Activated T-helper 1 cell treated with anti-CD3 and anti-CD28 coated beads, Interleukin-12 subunit alpha, Interleukin-12 subunit beta, Interleukin-2, Interleukin-4 antibody, amounts not matched to agents 30 ng/mL and 10 ng/mL and 1 ng/mL, durations not matched to agents 14 hours and 24 hours and 36 hours (primary cell): ENCODE measurements at places on chromosomes 4 and X. TPM values are rescaled to one million over a fixed set of nuclear protein-coding genes. Genes with fewer than 3 reads are reported as not detected.

DNA sequence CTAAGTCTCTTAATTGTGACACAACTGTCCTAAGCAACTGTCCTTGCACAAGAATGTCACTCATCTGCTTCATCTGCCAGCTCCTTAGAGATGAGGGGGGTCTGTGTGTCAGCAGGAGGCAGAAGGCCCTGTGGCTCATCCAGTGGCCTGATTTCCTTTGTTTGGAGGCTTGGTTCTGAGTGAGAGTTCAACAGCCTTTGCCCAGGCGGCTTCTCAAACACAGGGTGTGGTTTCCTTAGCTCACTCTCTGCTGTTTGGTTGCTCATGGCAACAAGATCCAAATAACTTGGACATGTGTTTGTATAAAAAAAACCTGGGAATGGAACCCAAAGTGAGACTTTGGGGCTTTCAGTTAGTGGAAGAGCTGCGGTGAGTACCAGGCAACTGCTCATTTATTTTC, 46.6 kb downstream of the MAP7D3 start:
- DNase-seq, result peak; percentile 18
- no peak overlapping the region for H3K4me3 ChIP-seq
- no peaks in the 10 kb centered on the region for H3K27me3 ChIP-seq

- no peak for DNase-seq
- no peak overlapping the region for H3K27ac ChIP-seq
- H3K4me1 ChIP-seq, result peaks cover 19% of the 10 kb centered on the region
- H3K36me3 ChIP-seq, result peaks cover 19% of the 10 kb centered on the region
These were observed 18.6 kb downstream of the PI4K2B start for GRCh38 chr4:25252230-25253070.

DNA sequence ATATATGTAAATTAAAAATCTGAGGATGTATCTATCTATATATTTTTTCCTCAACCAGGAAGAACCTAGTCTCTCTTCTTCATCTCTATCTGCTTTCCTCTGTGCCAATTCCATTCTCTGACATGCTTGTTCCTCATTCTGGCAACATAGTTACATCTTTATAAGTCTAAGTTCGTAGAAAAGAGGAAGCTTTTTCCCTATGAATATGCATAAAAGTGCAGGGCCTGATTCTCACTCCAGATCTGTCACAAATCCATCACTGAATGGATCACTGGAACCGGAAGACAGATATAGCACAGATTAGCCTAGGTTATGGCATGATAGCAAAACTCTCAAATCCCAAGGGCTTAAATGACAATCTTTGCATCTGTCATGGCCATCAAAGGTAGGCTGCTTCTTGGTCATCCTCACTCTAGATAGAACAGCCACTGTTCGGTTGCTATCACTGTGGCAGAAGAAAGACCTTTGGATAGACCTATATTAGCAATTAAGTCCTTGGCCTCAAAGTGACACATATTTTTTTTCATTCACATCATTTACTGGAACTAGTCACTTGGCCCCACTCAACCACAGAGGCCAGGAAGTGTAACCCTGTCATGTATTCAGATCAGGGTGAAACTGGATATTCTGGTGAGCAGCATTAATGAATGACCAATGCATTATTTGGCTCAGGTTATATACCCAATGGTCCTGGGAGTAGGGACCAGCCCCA, 22.2 kb downstream of the DTHD1 start:
- peaks cover 22% of the 10 kb centered on the region for H3K4me1 ChIP-seq
- peaks cover 14% of the 10 kb centered on the region for H3K36me3 ChIP-seq
- no peak overlapping the region for H3K27ac ChIP-seq
- no peak for DNase-seq

- H3K27me3 ChIP-seq, result peaks cover 3% of the 10 kb centered on the region
- no peak overlapping the region for H3K27ac ChIP-seq
- no peak overlapping the region for H3K4me3 ChIP-seq
- H3K36me3 ChIP-seq, result no peaks in the 10 kb centered on the region
- no peaks in the 10 kb centered on the region for H3K4me1 ChIP-seq
These were observed 26.0 kb upstream of the RASL11B start for GRCh38 chr4:52836120-52836519.

GRCh38 chr4:10034612-10035104, 13.4 kb upstream of the SLC2A9 start:
- no peaks in the 10 kb centered on the region for H3K36me3 ChIP-seq
- no peak for DNase-seq
- H3K27ac ChIP-seq, result no peak overlapping the region
- H3K4me3 ChIP-seq, result no peak overlapping the region
- H3K4me1 ChIP-seq, result peaks cover 19% of the 10 kb centered on the region
- peaks cover 3% of the 10 kb centered on the region for H3K27me3 ChIP-seq

DNA sequence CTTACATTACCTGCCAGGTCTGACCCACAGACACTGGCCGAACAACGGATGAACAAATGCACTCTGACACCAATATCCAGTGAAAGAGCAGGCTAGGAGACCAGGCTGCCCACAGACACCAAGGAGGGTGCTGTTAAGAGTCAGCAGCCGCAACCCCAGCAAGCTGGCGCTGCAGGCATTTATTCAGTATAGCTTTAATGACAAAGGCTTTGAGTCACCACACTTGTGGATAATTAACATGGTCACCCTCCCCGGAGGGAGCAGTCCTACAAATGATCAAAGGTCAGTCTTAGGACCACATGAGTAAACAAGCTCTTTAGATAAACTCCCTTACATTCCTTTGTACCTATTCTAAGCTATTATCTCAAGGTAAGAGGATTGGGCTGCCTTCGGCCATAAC, 368.5 kb upstream of the GRID2 start:
- DNase-seq, result no peak
- H3K27me3 ChIP-seq, result no peaks in the 10 kb centered on the region
- H3K4me1 ChIP-seq, result no peaks in the 10 kb centered on the region
- no peaks in the 10 kb centered on the region for H3K36me3 ChIP-seq

DNA sequence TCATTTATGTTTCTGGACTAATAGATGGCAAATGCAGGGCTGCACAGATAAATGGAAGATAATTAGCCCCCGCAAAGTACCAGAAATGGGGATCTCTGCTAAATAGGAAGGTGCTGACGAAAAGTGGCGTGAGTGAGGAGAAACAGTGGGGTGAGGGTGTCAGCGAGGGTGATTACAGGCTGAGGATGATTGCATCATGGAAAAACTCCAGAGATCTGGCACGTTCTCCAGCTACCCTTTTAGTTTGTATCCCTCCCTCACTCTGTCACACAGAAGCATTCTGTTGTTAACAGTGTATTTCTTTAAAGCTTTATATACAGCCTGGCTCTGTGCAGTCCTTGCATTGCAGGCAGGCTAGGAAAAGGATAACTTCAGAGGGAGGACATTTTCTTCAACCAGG, 309.6 kb upstream of the DDX53 start:
- no peak for DNase-seq
- H3K4me1 ChIP-seq, result no peaks in the 10 kb centered on the region
- H3K27me3 ChIP-seq, result no peaks in the 10 kb centered on the region
- no peak overlapping the region for H3K4me3 ChIP-seq
- no peak overlapping the region for H3K27ac ChIP-seq

Gene SPANXA1
- not detected in 2 replicates for total RNA-seq

DNA sequence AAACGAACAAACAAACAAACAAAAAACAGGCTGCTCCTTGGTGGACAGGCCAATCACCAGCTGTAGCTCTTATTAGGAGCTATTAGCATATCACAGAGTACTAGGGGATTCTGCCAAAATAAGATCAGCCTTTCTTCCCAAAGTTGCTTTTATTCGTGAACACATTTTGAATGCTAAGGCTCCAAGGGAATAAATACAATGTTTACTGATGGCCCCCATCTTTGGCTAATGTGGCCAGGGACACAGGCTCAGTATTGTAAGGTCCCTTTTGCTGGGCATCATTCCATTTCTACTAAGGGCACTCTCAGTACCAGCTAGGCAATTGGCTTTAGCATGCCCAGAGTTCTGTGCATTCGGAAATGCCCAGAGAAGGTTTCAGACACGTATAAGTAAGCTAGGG, 84.3 kb downstream of the GPC4 start:
- H3K36me3 ChIP-seq, result no peaks in the 10 kb centered on the region
- no peaks in the 10 kb centered on the region for H3K4me1 ChIP-seq
- no peak for DNase-seq
- H3K4me3 ChIP-seq, result no peak overlapping the region
- no peak overlapping the region for H3K27ac ChIP-seq
- peaks cover 2% of the 10 kb centered on the region for H3K27me3 ChIP-seq

DNA sequence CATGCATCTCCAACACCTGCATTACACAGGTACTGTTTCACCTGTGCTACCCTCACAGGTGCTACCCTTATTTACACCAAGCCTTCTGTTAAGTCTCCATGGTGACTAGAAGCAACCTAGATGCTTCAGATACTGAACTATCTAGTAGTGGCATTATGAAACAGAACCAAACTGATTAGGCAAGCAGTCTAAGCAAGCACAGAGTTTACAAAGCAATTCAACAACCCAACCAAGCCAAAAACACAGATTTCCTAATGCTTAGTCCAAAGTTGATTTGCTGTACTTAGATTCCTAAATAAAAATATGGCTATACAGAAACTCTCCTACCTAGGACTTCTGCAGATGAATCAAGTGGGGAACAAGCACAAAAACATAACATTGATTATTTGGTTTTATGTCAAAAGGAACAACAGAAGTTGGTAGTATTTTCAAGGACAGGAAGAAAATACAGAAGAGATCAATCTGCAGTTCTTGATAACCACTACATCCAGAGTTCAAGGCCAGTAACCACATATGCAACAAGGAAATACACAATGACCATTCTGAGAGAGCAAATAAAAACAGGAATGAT, 3.2 kb downstream of the TAPT1 start:
- peaks cover 59% of the 10 kb centered on the region for H3K4me1 ChIP-seq
- H3K27me3 ChIP-seq, result no peaks in the 10 kb centered on the region
- H3K36me3 ChIP-seq, result peaks cover 10% of the 10 kb centered on the region
- DNase-seq, result no peak

Gene SPANXN3
- total RNA-seq, result not detected in 2 replicates

GRCh38 chr4:58649226-58649625, 1539.0 kb upstream of the IGFBP7 start:
- no peaks in the 10 kb centered on the region for H3K4me1 ChIP-seq
- no peak overlapping the region for H3K27ac ChIP-seq
- DNase-seq, result no peak
- no peak overlapping the region for H3K4me3 ChIP-seq
- H3K36me3 ChIP-seq, result no peaks in the 10 kb centered on the region

Gene ALAS2
- not detected in 2 replicates for total RNA-seq

Gene GLRA2
- not detected in 2 replicates for total RNA-seq

Gene UCP1
- total RNA-seq, result not detected in 2 replicates

GRCh38 chr4:108270466-108271450, 102.0 kb upstream of the LEF1 start:
- no peak overlapping the region for H3K27ac ChIP-seq
- no peak overlapping the region for H3K4me3 ChIP-seq
- H3K27me3 ChIP-seq, result peaks cover under 1% of the 10 kb centered on the region

Gene USP53
- total RNA-seq, result 6.1 and 8.5 TPM in 2 replicates

Gene XG
- total RNA-seq, result 0.65 TPM in 1 of 2 replicates, not detected in the other

DNA sequence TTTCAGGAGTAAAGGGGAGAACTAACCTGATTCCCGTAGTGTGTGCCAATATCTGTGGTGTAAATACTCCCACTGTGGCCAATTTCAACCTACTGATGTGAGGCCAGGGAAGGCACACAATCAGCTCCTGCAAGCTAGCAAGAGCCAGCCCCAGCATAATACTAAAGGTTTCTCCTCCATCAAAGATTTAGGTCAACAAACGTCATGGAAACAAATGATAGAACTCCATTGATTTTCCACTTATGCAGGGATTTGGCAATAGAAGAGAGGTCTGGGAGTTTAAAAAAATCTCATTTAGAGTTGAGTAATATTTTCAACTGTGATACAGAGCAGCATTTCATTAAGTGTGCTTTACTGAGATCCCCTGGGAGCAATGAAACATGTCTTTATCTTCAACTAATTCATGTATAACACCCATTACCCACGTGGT, 15.8 kb upstream of the VEGFD start:
- no peaks in the 10 kb centered on the region for H3K36me3 ChIP-seq
- no peak for DNase-seq
- no peak overlapping the region for H3K4me3 ChIP-seq
- no peak overlapping the region for H3K27ac ChIP-seq
- peaks cover 6% of the 10 kb centered on the region for H3K4me1 ChIP-seq
- H3K27me3 ChIP-seq, result no peaks in the 10 kb centered on the region

DNA sequence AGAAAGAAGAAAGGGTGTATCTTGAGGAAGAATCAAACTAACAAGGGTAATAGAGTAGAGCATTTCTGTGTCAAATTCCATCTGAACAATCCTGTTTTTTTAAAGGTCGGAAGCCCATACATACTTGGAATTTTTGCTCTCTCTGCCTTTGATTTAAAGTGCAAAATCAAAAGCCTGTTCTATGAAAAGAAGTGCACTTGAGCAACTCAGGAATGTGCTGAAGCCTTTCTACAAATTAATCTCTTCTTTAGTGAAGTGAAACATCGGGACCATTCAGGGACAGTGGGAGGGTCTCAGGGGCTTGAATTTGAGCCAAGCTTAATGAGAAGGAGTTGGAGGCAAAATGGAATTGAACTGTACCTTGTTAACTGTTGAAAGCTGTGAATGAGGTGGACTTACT, 1008.5 kb upstream of the LCORL start:
- H3K36me3 ChIP-seq, result no peaks in the 10 kb centered on the region
- H3K27ac ChIP-seq, result no peak overlapping the region
- no peak overlapping the region for H3K4me3 ChIP-seq
- no peaks in the 10 kb centered on the region for H3K27me3 ChIP-seq
- H3K4me1 ChIP-seq, result no peaks in the 10 kb centered on the region
- DNase-seq, result no peak

DNA sequence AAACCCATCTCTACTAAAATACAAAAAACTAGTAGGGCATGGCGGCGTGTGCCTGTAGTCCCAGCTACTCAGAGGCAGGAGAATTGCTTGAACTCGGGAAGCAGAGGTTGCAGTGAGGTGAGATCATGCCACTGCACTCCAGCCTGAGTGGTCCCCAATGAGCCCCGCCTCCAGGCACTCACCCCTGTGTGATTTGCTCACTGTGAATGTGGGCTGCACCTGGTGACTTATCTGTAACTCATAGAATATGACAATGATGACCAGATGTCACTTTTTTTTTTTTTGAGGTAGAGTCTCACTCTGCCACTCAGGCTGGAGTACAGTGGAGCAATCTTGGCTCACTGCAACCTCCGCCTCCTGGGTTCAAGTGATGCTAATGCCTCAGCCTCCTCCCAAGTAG, 49.0 kb upstream of the HOPX start:
- H3K36me3 ChIP-seq, result no peaks in the 10 kb centered on the region
- H3K4me1 ChIP-seq, result no peaks in the 10 kb centered on the region
- H3K27ac ChIP-seq, result no peak overlapping the region
- peaks cover 2% of the 10 kb centered on the region for H3K27me3 ChIP-seq

DNA sequence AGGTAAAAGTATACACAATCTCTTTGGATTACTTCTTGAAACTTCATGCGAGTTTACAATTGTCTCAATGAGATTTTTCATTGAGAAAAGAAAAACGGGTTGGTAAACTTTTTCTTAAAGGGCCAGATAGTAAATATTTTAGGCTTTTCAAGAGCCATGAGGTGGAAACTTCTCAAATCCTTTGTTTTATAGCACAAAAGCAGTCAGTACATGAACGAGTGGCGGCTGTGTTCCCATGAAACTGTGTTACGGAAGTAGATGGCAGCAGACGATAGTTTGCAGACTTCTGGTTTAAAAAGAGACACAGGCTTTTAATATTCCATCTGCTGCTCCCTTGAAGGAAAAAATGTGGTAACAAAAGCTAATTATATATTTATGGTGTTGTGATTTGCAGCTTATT, 332.0 kb downstream of the TENM3 start:
- H3K4me1 ChIP-seq, result no peaks in the 10 kb centered on the region
- H3K27ac ChIP-seq, result no peak overlapping the region
- no peak overlapping the region for H3K4me3 ChIP-seq

GRCh38 chrX:40065296-40066046, 32.3 kb downstream of the BCOR start:
- DNase-seq, result peak; percentile 26
- H3K4me1 ChIP-seq, result peaks cover 52% of the 10 kb centered on the region
- H3K4me3 ChIP-seq, result peak overlapping the region; percentile 60
- no peaks in the 10 kb centered on the region for H3K27me3 ChIP-seq

Gene NHS
- 8.1 and 11.1 TPM in 2 replicates for total RNA-seq

Gene MAGEC3
- total RNA-seq, result not detected in 2 replicates
